ENCODE measurements at places on chromosomes 2 and 18.

- no peak for DNase-seq
These were observed 18.5 kb upstream of the CCNT2 start for GRCh38 chr2:134900151-134900550.

DNA sequence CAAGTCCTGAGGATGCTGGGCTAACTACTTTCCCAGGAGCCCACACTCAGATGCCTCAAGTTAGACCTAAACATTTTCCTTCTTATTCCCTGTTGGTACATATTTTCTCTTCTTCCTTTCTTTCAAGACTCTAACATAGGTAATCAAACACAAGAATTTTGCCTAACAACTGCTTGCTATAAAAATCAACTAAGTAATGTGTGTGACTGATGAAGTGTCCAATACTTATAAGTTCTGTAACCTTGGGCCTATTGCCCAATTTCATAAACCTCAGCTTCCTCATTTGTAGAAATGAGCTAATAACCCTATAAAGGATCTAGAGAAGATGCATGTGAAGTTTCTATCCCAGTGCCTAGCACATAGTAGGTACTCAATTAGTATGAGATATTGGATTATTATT lies 31.6 kb upstream of the PIK3C3 start:
- no peak for DNase-seq

DNA sequence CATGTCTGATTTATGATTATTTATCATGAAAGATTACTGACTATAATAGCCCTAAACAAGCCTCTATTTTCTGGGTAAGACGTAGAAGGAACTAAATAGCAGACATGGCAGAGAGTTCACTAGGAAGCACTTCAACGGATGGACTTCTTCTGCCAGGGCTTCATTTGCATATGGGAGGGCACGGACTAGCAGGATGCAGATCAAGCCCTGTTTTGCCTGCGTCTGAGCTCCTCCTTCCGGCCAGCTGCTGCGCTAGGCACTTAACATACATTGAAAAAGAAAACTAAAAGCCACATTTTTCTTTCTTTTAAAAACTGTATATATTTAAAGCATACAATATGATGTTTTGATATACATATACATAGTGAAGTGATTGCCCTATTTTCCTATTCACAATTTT lies 340.0 kb upstream of the MEX3C start:
- DNase-seq = no peak

DNA sequence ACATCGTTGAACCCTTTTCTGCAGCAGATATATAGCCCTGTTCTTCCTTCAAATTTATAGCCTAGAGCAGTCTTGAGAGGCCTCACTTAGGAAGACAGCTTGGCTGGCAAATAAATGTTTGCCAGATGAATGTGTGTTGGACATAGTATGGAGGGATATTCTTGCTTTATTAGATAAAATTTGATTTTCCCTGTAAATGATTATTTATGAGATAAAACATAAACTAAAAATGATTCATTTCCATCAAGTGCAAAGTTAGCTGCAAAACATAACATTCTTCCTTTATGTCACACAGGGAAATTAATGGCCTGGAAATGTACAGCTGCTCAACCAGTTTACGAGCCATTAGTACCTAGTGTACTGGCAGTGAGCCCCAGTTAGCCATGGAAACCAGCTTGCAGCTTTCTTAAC lies 82.5 kb downstream of the LIMS1 start:
- no peak for DNase-seq

DNA sequence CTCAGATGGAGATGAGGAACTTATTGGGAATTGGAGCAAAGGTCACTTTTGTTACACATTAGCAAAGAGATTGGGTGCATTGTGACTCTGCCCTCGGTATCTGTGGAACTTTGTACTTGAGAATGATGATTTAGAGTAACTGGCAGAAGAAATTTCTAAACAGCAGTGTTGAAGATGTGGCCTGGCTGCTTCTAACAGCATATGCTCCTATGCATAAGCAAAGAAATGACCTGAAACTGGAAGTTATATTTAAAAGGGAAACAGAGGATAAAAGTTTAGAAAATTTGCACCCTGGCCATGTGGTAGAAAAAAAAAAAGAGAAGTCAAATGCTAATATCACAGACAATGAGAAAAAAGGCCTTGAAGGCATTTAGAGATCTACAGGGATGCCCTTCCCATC lies 256.8 kb upstream of the ZC3H15 start:
- DNase-seq = no peak

GRCh38 chr2:171411791-171412483 lies 21.9 kb downstream of the METTL8 start:
- no peak for DNase-seq

GRCh38 chr18:9743200-9744016 lies 35.3 kb downstream of the RAB31 start:
- DNase-seq = no peak

DNA sequence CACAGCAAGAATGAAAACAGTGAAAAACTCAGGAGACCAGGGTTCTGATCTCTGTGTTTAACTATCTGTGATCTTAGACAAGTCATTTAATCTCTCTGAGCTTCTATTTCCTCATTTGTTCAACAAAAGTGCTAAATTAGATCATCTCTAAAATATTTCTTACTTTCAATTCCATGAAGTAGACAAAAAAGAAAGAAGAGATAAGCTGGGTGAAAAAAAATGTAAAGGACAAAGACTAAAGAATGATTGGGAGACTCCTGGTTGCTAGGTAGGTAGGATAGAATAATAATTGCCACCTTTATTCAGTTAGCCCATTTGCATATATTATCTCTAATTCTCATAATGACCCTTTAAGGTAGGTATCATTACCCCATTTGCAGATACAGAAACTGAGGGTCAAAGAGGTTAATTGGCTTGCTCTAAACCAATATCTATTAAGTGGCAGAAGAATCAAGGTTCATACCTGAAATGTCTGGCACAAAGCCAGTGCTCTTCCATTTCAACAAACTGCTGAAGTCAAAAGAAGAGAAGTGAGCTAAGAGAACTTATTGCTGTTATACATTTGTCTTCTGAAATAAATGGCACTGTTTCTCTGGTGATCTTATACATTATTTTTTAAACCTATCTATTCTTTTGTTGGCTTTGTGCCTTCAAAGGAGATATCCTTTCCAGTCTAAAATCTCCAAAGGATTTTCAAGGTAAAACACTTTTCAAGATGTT lies 141.7 kb downstream of the OTX1 start:
- DNase-seq = no peak

GRCh38 chr2:24400207-24400907 lies 40.0 kb upstream of the ITSN2 start:
- no peak for DNase-seq

- DNase-seq = no peak
These were observed 34.9 kb downstream of the MFSD6 start for GRCh38 chr2:190443055-190443454.

GRCh38 chr18:35096677-35097011 lies 55.4 kb downstream of the MAPRE2 start:
- DNase-seq = no peak

- DNase-seq = no peak
These were observed 68.0 kb downstream of the RBMS1 start for GRCh38 chr2:160425434-160426151.

DNA sequence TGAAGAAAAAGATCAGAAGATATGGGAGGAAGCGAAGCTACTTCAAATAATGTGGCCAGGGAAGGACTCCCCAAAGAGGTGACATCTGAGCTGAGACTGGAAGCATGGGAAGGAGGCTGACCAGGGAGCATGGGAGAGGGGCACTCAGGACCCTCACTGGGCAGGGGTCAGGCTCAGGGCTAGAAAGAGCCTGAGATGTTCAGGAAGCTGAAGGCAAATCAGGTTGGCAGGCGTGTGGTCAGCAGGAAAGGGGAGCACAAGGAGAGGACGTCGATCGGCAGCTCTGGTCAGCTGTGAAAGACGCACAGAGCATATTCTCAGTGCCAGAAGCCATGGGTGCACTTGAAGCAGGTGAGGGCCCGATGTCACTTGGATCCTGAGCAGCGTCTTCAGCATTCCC lies 38.2 kb upstream of the KLHL29 start:
- DNase-seq = no peak

DNA sequence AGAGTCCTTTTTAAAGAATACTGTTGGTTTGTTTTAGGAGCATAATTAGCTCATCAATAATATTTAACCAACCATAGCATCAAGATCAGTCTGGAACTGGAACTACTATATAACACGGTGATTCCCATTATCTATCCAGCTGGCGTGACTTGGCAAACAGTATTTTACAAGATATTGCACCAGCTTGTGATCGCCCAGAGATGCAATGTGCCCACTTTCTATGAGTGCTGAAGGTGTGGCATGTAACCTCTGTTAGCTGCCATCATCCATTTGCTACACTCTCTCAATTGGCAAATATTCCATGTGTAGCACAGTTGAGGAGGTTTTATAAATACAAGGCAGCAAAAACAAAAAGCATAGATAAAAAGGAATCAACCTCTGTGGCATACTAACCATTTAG lies 64.9 kb downstream of the FIGN start:
- DNase-seq = no peak

DNA sequence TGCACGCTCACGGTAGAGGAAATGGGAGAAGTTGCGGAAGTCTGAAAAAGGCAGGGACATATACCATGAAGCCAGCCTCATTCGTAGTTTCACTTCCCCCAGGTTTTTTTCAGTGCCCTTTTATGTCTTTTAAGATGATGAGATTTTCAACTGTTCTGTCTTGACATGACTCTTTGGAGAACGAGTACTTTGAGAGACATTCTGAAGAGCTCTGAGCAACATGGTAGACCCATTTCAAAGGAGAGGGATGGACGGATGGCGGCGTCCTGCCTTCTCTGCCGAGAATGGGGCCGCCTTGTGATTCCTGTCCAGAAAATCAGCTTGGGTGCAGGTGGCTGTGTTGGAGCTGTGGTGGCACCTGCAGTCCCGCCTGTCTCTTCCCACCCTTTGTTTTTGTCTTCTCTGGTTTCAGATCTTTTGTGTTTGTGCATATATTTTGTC lies 41.7 kb downstream of the SH3BP4 start:
- no peak for DNase-seq

- DNase-seq = no peak
These were observed 79.3 kb upstream of the POU3F3 start for GRCh38 chr2:104774631-104775030.

DNA sequence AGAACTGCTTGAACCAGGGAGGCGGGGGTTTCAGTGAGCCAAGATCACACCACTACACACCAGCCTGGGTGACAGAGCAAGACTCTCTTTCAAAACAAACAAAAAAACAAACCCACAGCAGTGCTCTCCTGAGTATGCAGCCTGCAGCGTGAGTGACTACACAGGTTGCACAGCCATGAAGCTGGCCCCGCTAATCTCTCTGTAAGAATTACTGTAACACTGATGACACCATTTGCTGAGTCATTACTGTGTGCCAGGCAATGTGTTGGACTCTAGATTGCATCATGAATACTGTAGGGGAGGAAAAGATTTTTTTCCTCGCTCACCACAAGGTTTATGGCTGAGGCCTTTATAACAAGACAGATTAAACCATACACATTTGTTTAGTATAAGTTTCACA lies 118.6 kb upstream of the ATP8B1 start:
- no peak for DNase-seq

DNA sequence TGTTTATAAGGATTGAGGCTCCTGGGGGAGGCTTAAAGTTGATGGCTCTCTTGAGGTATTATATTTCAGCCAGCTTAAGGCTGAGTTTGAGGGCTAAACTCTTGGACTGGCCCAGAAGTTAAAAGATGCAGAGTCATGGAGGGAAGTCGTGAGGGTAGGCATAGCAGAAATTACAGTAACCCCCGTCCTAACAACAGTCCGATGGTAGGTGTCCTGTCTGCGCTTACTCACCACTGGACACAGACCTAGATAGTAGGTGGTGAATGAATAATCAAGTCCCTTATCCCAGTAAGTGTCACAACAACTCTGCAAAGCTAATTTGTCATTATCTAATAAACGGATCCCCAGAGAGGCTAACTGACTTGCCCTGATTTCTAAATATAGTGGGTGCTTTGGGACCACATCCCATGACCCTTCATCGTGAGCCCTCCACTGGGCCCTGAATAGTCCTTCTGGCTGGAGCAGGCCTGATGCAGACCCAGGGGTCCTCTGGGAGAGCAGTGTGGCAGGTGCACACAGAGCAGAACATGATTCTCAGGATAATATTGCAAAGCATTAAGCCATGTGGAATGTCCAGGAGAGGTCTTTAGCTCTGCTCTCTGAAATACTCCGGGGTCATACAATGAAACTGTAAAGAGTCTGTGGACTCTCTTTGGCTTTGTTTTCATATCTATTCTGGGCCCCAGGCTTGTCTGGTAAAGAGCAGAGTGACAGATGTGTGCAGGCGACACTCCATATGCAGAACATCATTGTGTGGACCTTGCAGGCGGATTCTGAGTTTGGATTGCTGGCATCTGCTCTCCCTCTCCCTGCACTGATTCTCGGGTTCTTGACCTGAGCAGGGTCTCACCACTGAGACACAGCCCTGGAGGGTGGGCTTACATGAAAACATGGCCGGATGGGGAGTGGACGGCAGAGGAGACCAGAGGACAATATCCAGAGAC lies 98.1 kb downstream of the RNF144A start:
- no peak for DNase-seq

DNA sequence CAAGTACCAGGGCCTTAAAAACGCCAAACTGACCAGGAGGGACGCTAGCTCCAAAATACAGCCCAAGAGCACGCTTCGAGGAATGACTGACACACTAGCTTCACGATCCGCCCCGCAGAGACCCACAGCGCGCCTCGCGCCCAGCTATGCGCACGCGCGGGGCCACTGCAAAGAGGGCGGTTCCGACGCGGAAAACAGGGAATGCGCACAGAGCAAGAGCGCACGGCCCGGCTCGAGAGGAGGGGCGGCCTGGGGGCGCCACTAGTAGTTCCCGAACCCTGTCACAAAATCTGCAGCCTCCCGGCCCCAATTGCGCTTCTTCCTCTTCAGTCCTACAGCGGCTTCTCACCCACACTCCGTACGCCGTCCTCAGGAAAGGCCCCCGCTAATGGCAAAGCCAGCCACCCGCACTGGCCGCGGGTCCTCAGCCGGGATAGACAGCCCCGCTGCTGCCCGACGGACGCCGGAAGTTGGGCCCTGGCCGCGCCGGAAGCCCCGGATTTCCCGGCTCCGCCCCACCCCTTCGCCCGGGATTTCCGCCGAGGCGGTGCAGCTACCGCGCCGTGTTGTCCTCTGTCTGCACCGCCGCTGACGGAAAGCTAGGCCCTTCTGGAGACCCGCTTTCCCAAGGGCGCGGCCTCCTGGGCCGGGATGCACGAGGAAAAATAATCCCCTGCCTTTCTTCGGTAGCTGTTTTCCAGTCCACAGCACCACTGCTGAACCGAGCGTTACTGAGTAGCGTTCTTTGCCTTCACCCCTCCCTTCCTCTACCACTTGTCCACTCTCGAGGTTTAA lies at the start of gene HDHD2:
HDHD2 (minus strand) TSS at position 472 of the 795 bp plus-strand sequence. CDS start 14,061 bp downstream, outside the sequence.
- peak; percentile 86 for DNase-seq

GRCh38 chr2:13001408-13001807 lies 284.7 kb downstream of the TRIB2 start:
- no peak for DNase-seq

GRCh38 chr2:26609205-26609631 lies 31.9 kb downstream of the CIB4 start:
- DNase-seq = no peak

GRCh38 chr2:222179592-222179991 lies 119.2 kb downstream of the PAX3 start:
- no peak for DNase-seq
